ENCODE measurements at places on chromosomes 11 and 22. TPM values are rescaled to one million over a fixed set of nuclear protein-coding genes. Genes with fewer than 3 reads are reported as not detected.

- no peaks in the 10 kb centered on the region for H3K4me1 ChIP-seq
- no peaks in the 10 kb centered on the region for H3K36me3 ChIP-seq
- H3K4me3 ChIP-seq = no peak overlapping the region
- peak overlapping the region; percentile 42 for H3K27ac ChIP-seq
- no peaks in the 10 kb centered on the region for H3K27me3 ChIP-seq
Measured at GRCh38 chr11:129611661-129612446, 203.8 kb upstream of the TMEM45B start.

DNA sequence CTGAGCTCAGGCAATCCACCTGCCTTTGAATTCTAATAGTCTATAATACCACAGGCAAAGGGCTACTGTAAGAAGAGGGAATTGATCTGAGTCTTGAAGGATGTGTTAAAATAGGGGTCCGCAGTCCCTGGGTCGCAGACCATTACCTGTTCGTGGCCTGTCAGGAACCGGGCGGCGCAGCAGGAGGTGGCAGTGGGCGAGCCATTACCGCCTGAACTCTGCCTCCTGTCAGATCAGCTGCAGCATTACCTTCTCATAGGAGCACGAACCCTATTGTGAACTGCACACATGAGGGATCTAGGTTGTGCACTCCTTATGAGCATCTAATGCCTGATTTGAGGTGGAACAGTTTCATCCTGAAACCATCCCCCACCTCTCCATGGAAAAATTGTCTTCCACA lies 11.5 kb upstream of the TMEM123 start:
- H3K4me1 ChIP-seq = peaks cover 35% of the 10 kb centered on the region
- no peaks in the 10 kb centered on the region for H3K36me3 ChIP-seq
- H3K4me3 ChIP-seq = no peak overlapping the region
- no peak for DNase-seq

- no peak overlapping the region for H3K27ac ChIP-seq
- H3K36me3 ChIP-seq = no peaks in the 10 kb centered on the region
- no peaks in the 10 kb centered on the region for H3K4me1 ChIP-seq
- no peaks in the 10 kb centered on the region for H3K27me3 ChIP-seq
Measured at GRCh38 chr11:127230392-127230791, 229.8 kb upstream of the KIRREL3 start.

- no peak overlapping the region for H3K27ac ChIP-seq
- no peak for DNase-seq
- no peaks in the 10 kb centered on the region for H3K27me3 ChIP-seq
- no peak overlapping the region for H3K4me3 ChIP-seq
- H3K4me1 ChIP-seq = no peaks in the 10 kb centered on the region
- no peaks in the 10 kb centered on the region for H3K36me3 ChIP-seq
Measured at GRCh38 chr22:47344414-47344813, 582.0 kb downstream of the TBC1D22A start.

- no peaks in the 10 kb centered on the region for H3K4me1 ChIP-seq
- DNase-seq = no peak
- H3K36me3 ChIP-seq = no peaks in the 10 kb centered on the region
- no peak overlapping the region for H3K27ac ChIP-seq
- no peaks in the 10 kb centered on the region for H3K27me3 ChIP-seq
Measured at GRCh38 chr11:72597721-72598120, 76.5 kb downstream of the PDE2A start.

SLC35C1 gene
- 14.2 TPM for total RNA-seq

OVOL1 gene
- 1.6 TPM for total RNA-seq

GRCh38 chr11:35980686-35981390 lies 37.0 kb downstream of the LDLRAD3 start:
- no peaks in the 10 kb centered on the region for H3K27me3 ChIP-seq
- DNase-seq = no peak
- no peaks in the 10 kb centered on the region for H3K4me1 ChIP-seq
- H3K27ac ChIP-seq = no peak overlapping the region
- H3K36me3 ChIP-seq = no peaks in the 10 kb centered on the region
- H3K4me3 ChIP-seq = no peak overlapping the region

GRCh38 chr22:36562261-36562835 lies 33.4 kb upstream of the EIF3D start:
- H3K27ac ChIP-seq = no peak overlapping the region
- no peak for DNase-seq
- no peaks in the 10 kb centered on the region for H3K4me1 ChIP-seq
- H3K27me3 ChIP-seq = no peaks in the 10 kb centered on the region
- no peak overlapping the region for H3K4me3 ChIP-seq

GRCh38 chr11:111001986-111002611 lies 243.4 kb upstream of the POU2AF2 start:
- no peak for DNase-seq
- no peaks in the 10 kb centered on the region for H3K4me1 ChIP-seq
- no peak overlapping the region for H3K27ac ChIP-seq
- H3K36me3 ChIP-seq = no peaks in the 10 kb centered on the region
- H3K27me3 ChIP-seq = no peaks in the 10 kb centered on the region

KCNJ5 gene
- 4.6 TPM for total RNA-seq

FAU gene
- total RNA-seq = 652 TPM

IGLL1 gene
- not detected for total RNA-seq

GRCh38 chr11:104352036-104352435 lies 188.1 kb upstream of the PDGFD start:
- H3K27me3 ChIP-seq = no peaks in the 10 kb centered on the region
- no peaks in the 10 kb centered on the region for H3K36me3 ChIP-seq
- H3K4me3 ChIP-seq = no peak overlapping the region
- no peak overlapping the region for H3K27ac ChIP-seq
- no peaks in the 10 kb centered on the region for H3K4me1 ChIP-seq

PLA2G3 gene
- not detected for total RNA-seq

ENTHD1 gene
- not detected for total RNA-seq

DNA sequence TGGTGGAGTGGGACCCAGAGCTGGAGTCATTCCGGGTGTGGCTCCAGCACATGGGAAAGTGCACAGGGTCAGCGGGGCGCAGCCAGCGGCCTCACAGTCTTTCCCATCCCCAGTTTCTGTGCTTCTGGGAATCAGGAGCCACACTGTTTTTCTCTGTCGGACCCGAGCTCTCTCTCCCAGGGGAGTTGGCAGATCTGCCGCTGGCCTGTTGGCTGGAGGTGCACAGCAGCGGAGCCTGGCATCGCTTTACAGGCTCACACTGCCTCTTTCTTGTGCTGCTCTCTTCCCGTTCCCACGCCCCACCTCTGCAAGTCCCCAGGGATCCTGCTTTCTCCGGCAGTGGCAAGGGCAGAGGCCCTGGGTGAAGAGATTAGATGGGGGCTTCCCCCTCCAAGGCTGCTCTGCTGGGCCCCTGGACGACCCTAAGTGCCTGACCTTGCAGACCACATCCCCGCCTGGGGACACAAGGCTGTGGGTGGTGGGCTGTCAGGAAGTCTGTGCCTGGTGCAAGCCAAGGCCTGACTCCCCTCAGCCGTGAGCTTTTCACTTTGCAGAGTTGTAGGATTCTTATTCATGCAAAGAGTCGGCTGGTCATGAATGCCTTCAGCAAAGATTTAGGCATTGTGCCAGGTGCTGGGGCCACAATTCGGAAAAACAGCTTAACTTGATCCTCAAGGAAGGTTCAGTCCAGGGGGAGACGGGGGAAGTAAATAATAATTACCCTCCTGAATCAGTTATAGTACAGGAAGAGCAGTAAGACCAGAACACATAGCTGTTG lies 116.3 kb downstream of the TIMP3 start:
- H3K4me1 ChIP-seq = no peaks in the 10 kb centered on the region
- no peak overlapping the region for H3K27ac ChIP-seq
- no peak overlapping the region for H3K4me3 ChIP-seq
- no peaks in the 10 kb centered on the region for H3K36me3 ChIP-seq
- no peak for DNase-seq

ATXN10 gene
- 61.9 TPM for total RNA-seq

DNA sequence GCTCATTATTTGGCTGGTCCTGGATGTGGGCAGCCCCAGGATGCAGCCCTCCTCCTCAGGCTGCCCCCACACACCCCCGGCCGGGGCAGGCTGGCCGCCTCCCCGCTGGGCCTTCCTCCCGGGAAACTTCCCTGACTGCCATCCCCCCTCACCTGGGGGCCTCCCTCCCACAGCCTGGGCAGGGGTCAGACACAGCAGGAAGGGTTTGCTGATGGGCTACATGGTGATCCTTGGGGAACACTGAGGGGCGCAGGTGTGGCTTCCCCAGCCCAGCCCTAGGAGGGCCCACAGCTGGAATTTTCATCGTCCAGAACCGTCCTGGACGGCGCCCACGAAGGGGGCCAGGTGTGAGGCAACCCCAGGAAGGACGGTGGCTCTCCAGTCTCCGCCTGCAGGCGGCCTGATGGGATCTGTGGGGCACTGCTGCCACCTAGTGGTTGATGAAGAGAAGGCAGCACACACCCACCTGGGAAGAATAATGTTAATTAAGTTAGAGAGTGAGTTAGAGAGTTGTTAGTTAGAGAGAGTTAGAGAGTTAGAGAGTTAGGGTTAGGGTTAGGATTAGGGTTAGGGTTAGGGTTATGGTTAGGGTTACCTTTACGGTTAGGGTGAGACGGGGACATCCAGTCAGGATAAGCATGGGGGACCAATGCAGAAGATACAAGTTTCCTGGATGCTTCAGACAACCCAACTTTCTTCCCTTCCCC lies 75.9 kb upstream of the PRR5 start:
- no peaks in the 10 kb centered on the region for H3K27me3 ChIP-seq
- no peaks in the 10 kb centered on the region for H3K36me3 ChIP-seq
- peak; percentile 48 for DNase-seq
- H3K4me1 ChIP-seq = no peaks in the 10 kb centered on the region
- no peak overlapping the region for H3K27ac ChIP-seq

DNA sequence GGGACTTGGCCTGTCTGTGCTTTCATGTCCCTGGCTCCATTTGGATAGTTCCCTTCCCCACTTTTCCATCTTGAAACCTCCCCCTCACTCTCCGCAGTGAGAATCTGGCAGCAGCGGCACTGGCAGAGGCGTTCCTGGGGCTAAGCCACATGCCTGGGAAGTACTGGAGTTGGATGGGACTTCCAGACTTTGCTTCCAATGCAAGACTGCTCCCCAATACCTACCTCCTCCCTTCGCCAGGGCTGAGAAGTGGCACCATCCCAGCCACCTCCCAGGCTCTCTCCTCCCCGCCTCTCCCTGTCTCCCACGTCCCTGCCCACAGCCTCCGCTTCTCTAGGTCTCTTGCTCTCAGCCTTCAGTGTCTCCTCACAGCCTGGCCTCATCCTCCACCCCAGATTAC lies 16.6 kb downstream of the TST start:
- H3K4me1 ChIP-seq = no peaks in the 10 kb centered on the region
- H3K4me3 ChIP-seq = no peak overlapping the region
- H3K27ac ChIP-seq = no peak overlapping the region
- no peak for DNase-seq
- H3K36me3 ChIP-seq = no peaks in the 10 kb centered on the region

GRCh38 chr11:64619811-64620380 lies 28.9 kb downstream of the SLC22A12 start:
- H3K36me3 ChIP-seq = no peaks in the 10 kb centered on the region
- H3K27ac ChIP-seq = peak overlapping the region; percentile 49
- peak; percentile 60 for DNase-seq

DNA sequence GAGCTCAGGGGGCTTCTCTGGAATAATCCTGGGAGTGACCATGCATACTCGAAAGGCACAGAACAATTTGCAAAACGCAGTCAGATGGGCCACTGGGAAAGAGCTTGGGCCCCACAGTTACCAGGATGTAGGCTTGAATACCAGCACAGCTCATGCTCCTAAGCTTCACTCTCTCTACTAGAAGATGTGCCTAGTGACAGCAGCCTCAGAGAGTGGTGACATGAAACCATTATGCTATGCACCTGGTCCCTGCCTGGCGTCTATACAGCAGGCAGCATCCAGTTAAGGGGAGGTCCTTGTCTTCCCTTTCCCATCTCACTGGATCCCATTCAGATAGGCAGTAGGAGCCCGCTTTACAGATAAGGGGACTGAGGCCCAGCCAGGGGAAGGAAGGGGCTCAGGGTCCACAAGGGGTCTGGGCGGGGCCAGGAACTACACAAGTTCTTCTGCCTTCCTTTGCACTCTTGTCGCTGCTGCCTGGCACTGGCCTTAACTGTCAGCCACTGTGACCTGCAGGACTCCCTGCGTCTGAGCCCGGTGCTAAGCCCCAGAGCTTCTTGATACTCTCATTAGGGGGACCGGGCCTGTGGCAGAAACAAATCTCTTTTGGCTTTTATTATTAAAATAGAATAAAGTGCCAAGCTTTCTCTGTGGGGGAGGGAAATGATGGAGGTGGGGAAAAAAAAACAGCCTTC lies 21.2 kb upstream of the RASD2 start:
- no peaks in the 10 kb centered on the region for H3K36me3 ChIP-seq
- H3K4me1 ChIP-seq = no peaks in the 10 kb centered on the region
- DNase-seq = no peak

MFNG gene
- 2.5 TPM for total RNA-seq

GRCh38 chr11:134596404-134596803 lies 184.4 kb upstream of the B3GAT1 start:
- no peaks in the 10 kb centered on the region for H3K27me3 ChIP-seq
- no peak overlapping the region for H3K27ac ChIP-seq
- H3K4me1 ChIP-seq = no peaks in the 10 kb centered on the region
- no peak for DNase-seq
- H3K4me3 ChIP-seq = no peak overlapping the region
- no peaks in the 10 kb centered on the region for H3K36me3 ChIP-seq

GRCh38 chr11:111388420-111388819 lies 9.3 kb upstream of the POU2AF1 start:
- no peak overlapping the region for H3K27ac ChIP-seq
- no peak overlapping the region for H3K4me3 ChIP-seq
- no peak for DNase-seq
- no peaks in the 10 kb centered on the region for H3K36me3 ChIP-seq
- H3K4me1 ChIP-seq = peaks cover 17% of the 10 kb centered on the region
